Esophagus squamous epithelium (tissue), 5 donors: ENCODE measurements at places on chromosomes 5 and 9. TPM values are rescaled to one million over a fixed set of nuclear protein-coding genes. Genes with fewer than 3 reads are reported as not detected.

TMEM171 gene
- 12.6 TPM for total RNA-seq

CDH9 gene
- not detected for total RNA-seq

DNA sequence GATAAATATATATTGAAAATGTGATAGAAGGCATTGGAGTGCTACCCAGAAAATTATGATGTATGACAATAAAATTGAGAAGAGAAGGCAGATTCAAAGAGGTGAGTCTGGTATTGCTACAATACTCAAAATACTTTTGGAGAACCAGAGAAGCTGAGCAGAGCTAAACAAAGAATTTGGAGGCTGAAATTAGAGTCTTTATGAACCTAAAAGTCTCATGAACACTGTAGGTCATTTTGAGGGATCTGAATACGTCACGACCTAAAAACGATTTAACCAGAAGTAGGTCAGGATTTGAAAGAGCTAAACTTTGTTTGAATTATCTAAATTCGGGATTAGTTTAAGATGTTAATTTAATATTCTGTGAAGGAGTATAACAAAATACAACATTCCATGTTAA lies 182.4 kb upstream of the CDH9 start:
- H3K4me1 ChIP-seq: no peaks in the 10 kb centered on the region
- H3K27ac ChIP-seq: no peak overlapping the region
- H3K4me3 ChIP-seq: no peak overlapping the region
- no peaks in the 10 kb centered on the region for H3K27me3 ChIP-seq

- H3K27ac ChIP-seq: no peak overlapping the region
- DNase-seq: no peak
- no peaks in the 10 kb centered on the region for H3K4me1 ChIP-seq
- H3K36me3 ChIP-seq: no peaks in the 10 kb centered on the region
Measured at GRCh38 chr9:37667706-37668105, 17.0 kb downstream of the FRMPD1 start.

GRCh38 chr5:4738298-4738697 lies 401.8 kb upstream of the ADAMTS16 start:
- H3K27me3 ChIP-seq: no peaks in the 10 kb centered on the region
- no peaks in the 10 kb centered on the region for H3K4me1 ChIP-seq
- no peak for DNase-seq
- H3K36me3 ChIP-seq: no peaks in the 10 kb centered on the region
- H3K4me3 ChIP-seq: no peak overlapping the region

GRCh38 chr5:146704949-146705665 lies 173.4 kb downstream of the PPP2R2B start:
- H3K36me3 ChIP-seq: no peaks in the 10 kb centered on the region
- no peak overlapping the region for H3K4me3 ChIP-seq

DNA sequence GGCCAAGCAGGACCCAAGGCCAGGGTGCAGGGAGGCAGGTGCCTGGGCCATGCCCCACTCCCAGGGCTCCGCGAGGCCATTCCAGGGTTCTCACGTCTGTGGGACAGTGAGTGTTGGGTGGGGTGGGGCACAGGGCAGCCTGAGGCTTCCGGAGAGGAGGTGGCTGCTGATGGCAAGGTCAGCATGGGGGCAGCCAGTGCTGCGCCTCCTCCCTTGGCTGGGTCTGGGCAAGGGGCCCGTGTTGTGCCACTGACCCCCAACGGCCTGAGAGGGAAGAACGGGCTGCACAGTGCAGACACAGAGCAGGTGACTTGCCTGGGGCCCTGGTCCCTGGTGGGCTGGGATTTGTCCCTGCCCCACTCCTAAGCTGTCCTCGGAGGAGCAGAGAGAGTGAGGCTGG lies 82.1 kb downstream of the RXRA start:
- H3K4me1 ChIP-seq: peaks cover 100% of the 10 kb centered on the region
- no peaks in the 10 kb centered on the region for H3K36me3 ChIP-seq
- H3K4me3 ChIP-seq: no peak overlapping the region
- H3K27me3 ChIP-seq: no peaks in the 10 kb centered on the region

GRCh38 chr5:134509308-134510040 lies 16.0 kb upstream of the JADE2 start:
- no peak overlapping the region for H3K27ac ChIP-seq
- H3K4me1 ChIP-seq: peaks cover 37% of the 10 kb centered on the region
- no peak overlapping the region for H3K4me3 ChIP-seq
- H3K27me3 ChIP-seq: no peaks in the 10 kb centered on the region

NIPSNAP3A gene
- 34.1 TPM for total RNA-seq

WDR36 gene
- total RNA-seq: 29.2 TPM

CAVIN4 gene
- total RNA-seq: 0.26 TPM

- no peaks in the 10 kb centered on the region for H3K27me3 ChIP-seq
- H3K36me3 ChIP-seq: no peaks in the 10 kb centered on the region
Measured at GRCh38 chr9:31541721-31542281, 842.6 kb upstream of the ACO1 start.

DNA sequence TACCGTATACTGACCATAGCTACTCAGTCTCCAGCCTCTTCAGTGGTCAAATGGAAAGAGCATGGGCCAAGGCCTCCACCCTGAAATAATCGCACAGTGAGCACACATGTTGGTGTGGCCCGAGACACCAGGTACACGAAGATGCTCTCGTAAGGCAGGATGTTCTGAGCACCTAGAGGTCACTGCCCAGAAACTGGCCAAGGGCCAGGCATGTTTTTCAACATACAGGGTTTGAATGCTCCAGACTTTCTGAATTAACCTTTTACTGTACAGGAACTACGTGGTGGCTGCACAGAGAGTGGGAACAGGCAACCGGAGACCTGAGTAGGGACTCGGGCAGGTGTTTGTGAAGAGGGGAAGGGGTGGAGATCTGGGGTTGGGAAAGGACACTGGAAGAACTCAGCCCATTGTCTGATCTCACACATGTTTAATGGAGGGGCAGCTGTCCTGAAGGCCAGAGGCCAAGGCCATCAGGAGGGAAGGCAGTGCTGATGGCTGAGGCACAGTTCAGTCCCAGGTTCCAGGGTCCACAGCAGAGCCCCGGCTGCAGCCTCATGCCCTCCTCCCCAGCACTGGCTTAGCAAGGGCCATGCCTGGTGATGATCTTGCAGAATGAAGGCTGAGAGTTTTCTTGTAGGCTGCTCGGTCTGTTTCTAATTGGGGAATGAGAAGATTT lies 48.5 kb upstream of the ANKRD18A start:
- no peak overlapping the region for H3K4me3 ChIP-seq
- no peak overlapping the region for H3K27ac ChIP-seq
- no peaks in the 10 kb centered on the region for H3K36me3 ChIP-seq
- DNase-seq: no peak
- peaks cover 6% of the 10 kb centered on the region for H3K27me3 ChIP-seq

FOXD4 gene
- not detected for total RNA-seq

DNA sequence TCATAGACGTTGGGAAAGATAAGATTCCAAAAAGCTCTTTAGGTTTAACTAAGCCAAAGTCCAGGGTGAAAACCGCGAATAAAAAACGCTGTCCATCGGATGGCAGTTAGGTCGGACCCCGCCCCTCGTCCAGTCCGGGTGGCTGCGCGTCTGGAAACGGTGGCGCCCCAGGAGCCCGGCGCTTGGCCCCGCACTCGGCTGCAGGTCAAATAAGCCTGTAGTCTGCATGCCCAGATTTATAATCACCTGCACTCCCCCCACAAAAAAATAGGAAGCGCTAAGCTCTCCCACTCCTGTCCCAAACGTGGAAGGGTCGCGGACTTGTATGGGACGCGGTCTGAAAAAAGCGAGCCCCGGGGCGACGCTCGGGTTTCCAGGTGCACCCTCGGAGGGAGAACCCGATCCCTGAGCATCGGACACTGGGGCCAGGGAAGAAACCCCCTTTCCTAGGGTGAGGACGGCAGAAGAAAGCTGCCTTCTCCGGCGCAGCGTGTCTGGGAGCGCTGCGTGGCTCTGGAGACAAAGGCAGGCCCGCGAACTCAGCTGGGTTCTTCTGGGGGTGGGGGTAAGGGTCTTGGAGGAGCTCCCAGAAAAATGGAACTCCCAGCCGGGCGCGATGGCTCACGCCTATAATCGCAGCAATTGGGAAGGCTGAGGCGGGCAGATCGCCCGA lies 923 bp upstream of the ZBTB5 start:
- no peaks in the 10 kb centered on the region for H3K36me3 ChIP-seq
- peak; percentile 14 for DNase-seq
- no peaks in the 10 kb centered on the region for H3K27me3 ChIP-seq

PCDHGC3 gene
- total RNA-seq: 39.2 TPM
